ENCODE measurements at places on chromosomes 4 and X.

DNA sequence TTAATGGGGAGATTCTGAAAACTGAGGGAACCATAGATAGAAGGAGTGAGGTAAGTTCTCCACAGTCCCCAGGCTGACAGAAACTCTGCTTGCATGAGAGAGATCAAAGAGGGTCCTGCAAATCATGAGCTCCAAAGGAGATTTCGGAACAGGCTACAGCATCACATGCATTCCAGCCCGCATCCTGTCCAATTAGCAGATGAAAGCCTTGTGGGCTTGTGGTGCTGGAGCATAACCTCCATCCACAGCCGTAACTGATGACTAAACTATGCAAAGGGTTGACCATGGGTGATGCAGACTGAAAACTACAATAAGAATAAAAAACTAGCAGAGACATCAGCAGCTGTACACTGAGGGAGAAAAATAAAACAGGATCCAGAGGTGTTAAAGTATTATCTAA lies 654.5 kb downstream of the TLL1 start:
- no peak for DNase-seq

- peak; percentile 11 for DNase-seq
These were observed 450.7 kb downstream of the HNRNPD start for GRCh38 chr4:81923140-81923539.

DNA sequence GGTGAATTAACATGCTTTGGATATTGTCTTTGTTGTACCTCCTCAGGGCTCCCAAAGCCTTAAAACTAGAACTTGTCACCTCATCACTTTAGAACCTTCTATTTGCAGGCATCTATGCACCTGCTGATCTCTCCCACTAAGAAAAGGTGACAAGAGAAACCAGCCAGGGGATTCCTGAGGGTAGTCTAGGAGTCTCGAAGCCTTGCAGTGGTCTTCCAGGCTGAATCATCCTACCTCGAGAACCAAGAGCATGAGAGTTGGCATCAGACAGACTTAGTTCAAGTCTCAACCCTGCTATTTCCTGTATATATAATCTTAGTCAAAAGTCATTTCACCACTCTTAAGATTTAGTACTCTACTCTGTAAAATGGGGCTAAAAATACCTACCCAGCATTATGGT lies 29.6 kb downstream of the RTL5 start:
- DNase-seq: no peak

GRCh38 chr4:25925486-25926201 lies 11.6 kb downstream of the SMIM20 start:
- DNase-seq: no peak

- no peak for DNase-seq
These were observed 39.1 kb downstream of the CLOCK start for GRCh38 chr4:55507612-55508011.

DNA sequence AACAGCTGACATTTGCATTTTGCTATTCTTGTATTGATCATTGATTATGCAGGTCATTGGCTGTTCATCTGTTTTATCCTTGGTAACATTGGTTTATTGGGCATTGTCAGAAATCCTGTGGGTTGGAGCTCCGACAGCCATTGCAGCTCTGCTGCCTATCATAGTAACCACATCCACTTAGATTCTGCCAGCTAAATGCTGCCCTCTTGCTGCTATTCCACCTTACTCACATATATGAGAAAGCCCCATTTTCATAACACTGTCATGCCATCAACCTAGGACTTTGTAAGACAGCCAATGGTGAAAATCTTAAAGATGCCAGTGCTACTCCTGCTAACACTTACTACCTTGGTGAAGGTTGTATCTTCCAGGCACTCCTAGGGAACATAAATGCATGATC lies 187.3 kb upstream of the CXCL13 start:
- DNase-seq: no peak

DNA sequence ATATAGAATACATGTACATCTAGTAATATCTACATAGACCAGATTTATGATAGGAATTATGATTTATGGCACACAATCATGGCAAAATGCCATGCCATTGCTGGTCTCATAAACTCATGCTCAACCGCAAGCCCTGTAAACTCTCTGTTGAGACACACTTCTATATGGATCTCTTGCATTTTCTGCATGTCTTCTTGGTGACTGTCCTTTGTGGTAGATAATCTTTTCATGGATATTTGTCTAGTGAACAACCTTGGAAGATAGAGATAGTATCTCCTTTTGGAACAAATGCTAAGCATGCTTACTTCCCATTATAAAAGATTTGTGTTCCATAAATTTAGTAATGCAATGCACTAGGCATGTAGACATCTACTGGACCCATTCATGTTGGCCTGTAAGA lies 328.0 kb downstream of the NAF1 start:
- DNase-seq: no peak

GRCh38 chrX:118062817-118063615 lies 53.6 kb downstream of the KLHL13 start:
- no peak for DNase-seq

- DNase-seq: no peak
These were observed 36.4 kb upstream of the MSANTD1 start for GRCh38 chr4:3212391-3213105.

DNA sequence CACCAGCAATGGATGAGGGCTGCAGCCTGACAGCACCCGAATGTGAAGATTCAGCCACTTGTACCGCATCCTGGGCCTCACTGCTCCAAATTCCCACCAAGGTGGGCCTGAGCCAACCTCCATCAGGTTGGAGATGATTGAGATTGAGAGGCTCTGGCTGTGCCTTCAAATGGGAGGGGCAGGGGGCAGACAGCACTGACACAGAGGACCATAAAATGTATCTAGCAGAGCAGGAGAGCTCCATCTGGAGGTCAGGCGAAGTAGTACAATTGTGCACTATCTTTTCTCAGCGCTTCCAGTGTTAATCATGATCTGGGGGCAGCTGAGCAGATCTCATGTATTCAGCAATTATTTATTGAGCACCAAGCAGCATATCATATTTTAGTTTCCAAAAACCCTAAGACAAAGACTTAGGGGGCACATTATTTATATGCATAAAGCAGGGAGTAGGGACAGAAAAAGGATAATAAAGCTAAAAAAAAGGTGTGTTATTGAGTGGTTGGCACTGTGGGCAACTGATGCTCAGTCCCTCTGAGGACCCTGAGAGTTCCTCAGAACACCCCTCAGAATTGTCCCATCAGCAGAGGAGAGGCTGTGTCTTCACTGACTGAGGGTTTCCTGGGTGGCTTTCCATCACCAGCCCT lies 31.6 kb upstream of the C1QTNF7 start:
- peak; percentile 10 for DNase-seq

DNA sequence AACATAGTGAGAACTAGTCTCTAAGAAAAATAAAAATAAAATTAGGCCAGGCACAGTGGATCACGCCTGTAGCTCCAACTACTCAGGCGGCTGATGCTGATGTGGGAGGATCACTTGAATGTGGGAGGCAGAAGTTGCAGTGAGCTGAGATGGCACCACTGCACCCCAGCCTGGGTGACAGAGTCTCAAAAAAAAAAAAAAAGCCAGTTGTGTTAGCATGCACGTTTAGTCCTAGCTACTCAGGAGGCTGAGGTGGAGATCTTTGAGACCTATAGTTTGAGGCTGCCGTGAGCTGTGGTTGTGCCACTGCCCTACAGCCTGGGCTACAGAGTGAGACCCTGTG lies 2.5 kb downstream of the DCK start:
- DNase-seq: no peak

DNA sequence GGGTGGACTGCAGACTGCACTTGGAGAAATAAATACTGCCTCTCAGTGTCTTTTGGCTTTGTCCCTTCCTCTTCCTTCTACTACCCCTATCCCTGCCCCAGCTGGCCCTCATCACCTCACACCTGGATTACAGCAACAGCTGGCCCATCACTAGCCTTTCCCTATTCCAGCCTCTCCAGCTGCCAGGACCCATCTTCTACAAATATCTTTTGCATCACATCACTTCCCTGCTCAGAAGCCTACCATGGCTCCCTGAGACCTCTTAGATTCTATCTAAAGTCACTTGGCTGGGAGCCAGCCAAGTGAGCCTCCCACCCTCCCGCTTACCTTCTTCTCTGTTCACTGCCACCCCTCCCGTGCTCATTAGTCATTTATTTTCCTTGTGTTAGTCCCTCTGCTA lies 66.8 kb downstream of the TSC22D3 start:
- DNase-seq: no peak

Measured in stimulated activated CD4-positive, alpha-beta T cell treated with anti-CD3 and anti-CD28 coated beads, Interleukin-12 subunit alpha, Interleukin-12 subunit beta, amount 100 ng/mL, for 48 hours (primary cell).